ENCODE measurements at places on chromosomes 2 and 18.

GRCh38 chr18:49886891-49887764, 73.8 kb upstream of the ACAA2 start:
- DNase-seq, result no peak

GRCh38 chr2:231188506-231189170, 9.8 kb upstream of the ARMC9 start:
- no peak for DNase-seq

- DNase-seq, result no peak
Observed at GRCh38 chr18:31203096-31203793, 40.6 kb upstream of the DSC1 start.

- no peak for DNase-seq
Observed at GRCh38 chr2:85705680-85706039, 11.5 kb downstream of the GNLY start.

GRCh38 chr2:96138179-96139145, at the start of gene ASTL:
ASTL (minus strand) TSS chr2:96138502; CDS start chr2:96138436, 66 bp downstream.
- peak; percentile 83 for DNase-seq

GRCh38 chr2:10904455-10904854, 7.3 kb upstream of the KCNF1 start:
- no peak for DNase-seq

GRCh38 chr2:197292619-197293018, 18.0 kb downstream of the ANKRD44 start:
- no peak for DNase-seq

GRCh38 chr2:238568455-238569440, 142.0 kb downstream of the ASB1 start:
- no peak for DNase-seq

DNA sequence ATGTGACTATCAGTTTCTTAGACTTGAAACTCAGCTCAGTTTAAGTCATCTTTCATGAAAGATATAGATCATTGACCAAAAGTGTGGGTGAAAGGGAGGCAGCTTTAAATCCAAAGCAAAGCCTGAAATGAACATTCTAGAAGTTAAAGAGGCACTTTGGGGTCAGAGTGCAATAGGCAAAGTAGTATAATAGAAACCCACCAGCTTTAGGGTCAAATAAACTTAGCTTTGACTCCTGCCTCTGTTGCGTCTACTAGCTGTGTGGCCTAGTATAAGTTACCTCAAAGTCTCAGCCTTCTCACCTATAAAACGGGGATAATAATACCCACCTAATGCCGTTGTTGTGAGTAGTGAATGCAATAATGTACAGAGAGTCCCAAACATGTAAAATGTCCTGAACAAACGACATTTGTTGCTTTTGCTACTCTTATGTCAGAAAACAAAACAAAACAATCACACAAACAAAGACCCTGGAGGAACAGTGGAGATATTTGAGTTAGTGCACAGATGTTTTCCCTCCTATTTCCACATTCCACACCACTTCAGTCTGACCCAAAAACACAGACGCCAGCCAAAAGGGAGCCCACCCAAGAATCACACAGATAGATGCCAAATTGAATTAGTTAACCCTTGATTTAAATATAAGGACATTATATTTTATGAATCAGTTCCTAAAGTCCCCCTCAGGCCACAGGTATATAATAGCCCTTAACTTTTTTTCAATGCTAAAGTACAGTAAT, 657.0 kb downstream of the ARHGAP15 start:
- DNase-seq, result no peak

DNA sequence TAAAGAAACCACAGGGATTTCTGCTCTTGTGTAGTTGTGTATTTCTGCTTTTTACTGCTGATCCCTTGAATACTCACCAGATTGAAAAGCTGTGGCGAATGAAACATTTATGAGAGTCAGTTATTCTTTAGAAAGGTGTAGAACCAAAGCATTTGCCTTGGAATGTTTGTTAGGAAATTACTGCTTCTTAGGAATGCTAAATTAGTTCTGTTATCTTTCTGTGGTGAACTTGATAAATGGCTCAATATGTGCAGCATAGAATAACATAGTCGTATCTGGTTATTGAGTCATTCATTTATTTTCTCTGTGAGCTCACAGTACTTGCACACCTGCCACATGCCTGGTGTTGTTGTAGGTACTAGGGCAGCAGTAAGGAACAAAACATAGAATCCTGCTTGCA, 57.0 kb upstream of the FAM237A start:
- DNase-seq, result no peak

- no peak for DNase-seq
Observed at GRCh38 chr2:6630209-6630608, 235.5 kb downstream of the CMPK2 start.

DNA sequence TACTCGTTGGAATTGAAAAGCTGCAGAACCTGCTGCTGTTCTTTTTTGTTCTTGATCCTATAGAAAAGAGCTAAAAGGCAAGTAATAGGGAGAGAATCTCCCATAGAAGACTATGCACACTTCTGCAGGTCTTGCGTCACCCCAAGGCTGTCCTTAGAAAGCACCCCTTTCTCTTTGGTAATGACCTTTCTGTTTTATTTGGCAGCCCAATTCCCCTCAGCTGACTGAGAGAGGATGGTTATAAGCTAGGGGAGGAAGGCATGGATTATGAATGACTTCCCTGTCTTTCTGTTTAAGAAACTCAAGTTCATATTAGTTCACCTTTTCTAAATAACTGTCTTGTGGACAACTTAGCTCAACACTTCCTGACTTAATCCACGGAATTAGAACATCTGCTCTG, 122.9 kb downstream of the TXNL1 start:
- DNase-seq, result no peak

DNA sequence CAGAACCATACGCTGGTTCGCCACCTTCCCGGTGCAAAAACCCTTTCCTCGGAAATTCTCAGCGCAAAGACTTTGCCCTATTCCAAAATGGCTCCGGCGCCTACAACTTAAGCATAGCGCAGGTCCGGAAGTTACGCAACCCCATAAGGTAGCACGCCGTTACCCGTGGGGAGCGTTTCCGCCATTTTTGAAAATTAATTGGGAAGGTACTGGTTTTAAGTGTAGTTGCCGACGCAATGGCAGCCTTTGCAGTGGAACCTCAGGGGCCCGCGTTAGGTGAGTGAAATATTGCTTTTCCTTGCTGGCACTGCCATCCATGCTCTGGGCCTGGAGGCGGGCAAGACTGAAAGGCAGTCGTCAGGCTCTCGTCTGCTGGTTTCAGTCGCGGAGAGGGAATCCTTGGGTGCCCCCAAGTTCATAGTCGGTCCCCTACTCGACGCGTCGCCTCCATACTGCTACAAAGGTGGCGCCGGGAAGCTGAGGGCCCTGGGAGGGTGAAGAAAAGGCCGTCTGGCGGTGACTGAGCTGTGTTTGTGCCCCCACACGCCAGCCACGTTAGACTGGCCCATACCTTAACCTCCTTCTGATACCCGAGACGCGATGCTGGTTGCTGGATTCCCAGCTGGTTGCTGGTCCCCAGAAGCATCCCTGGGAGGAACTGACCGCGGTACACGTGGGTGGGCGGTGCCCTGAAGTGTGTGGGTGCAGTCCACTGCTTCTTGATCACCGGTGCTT, at the start of gene NUP35:
Gene NUP35 (plus strand): TSS at position 222 of the 735 bp plus-strand sequence. CDS start 15 bp downstream, at position 237.
- no peak for DNase-seq

DNA sequence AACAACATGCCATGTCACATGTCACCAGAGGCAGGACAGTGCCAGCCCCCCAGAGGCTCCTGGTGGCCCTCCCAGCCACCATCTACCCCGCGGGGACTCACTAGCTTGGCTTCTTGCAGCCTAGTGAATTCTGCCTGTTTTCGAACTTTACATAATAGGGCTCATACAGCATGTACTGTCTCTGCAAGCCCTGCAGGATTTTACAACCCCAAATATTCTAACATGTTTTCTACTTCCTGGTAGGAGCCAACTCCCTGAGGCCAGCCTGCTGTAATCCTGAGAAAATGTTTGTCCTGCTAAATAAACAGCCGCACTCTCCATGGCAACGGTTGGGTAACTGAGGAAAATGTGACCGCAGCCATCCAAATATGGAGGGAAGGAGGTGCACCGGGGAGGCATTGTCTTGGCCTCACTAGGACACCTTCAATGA, 2.7 kb downstream of the PER2 start:
- DNase-seq, result no peak

GRCh38 chr2:113922335-113922734, 32.4 kb downstream of the ACTR3 start:
- no peak for DNase-seq

DNA sequence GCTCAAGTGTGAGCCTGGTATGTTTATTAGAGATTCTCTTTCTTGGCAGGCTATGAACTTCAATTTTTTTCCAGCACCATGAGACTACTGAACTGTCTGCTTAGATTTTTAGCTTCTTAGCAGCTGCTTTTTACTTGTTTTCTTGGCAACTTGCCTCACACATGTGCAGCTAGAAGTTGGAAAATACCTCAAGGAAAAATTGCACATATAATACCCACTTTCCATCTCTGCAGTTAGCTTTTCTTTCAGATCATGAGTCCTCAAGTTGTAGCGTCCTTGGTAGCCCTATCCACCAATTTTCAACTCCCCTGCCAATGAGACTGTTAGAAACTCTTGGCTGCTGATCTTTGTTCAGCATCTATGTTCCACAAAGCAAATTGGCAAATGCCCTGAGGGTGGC, 302.1 kb downstream of the HRH4 start:
- no peak for DNase-seq

DNA sequence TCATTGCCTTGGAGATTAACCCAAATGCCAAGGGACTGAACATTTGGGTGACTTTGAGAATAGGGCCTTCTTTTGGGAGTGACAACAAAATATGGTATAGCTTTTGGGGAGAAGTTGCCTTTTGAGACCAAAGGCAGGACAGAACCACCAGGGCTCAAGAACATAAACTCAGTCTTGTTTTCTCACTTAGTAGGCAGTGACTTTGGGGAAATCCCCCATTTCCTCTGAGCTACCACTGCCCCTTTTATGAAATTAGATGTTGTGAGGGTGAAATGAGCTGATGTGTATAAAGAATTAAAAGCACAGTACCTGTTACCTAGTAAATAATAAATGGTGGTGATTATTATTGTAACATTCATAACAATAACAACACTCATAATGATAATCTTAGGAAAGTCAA, 36.5 kb downstream of the GPD2 start:
- DNase-seq, result no peak

- no peak for DNase-seq
Observed at GRCh38 chr2:7825591-7826312, 856.1 kb upstream of the ID2 start.

DNA sequence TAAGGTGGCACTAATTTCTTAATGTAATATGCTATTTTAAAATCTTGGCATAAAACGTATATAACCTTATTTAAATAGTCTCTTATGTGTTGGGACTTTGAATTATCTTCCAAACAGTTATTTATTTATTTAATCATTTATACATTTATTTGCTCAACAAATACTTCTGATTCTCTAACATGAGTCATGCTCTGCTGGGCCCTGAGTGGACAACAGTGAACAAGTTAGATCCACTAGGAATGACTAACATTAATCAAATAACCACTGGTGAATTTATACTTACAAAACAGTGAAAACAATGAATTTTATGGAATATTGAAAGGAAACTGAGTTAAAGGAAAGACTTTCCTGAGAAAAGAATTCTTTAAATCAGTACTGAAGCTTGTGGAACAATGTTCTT, 1257.2 kb upstream of the CHAC2 start:
- no peak for DNase-seq

- DNase-seq, result no peak
Observed at GRCh38 chr18:48531082-48531403, 7.8 kb upstream of the CTIF start.

DNA sequence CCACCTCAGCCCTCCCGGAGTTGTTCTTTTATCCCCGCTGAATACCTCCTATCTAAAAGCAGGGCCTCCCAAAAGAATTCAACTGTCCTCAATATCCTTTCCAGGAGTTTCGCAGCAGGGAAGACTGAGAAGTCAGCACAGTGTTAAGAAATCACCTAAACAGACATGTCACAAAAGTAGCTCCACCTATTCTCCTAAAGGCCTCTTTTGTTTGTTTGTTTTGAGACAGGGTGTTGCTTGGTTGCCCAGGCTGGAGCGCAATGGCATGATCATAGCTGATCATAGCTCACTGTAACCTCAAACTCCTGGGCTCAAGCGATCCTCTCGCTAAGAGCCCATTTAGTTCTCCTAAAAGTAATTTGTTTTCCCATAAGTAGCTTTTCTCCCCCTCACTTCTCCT, 53.8 kb downstream of the TEX44 start:
- no peak for DNase-seq

All from D721Med (cell line).